Karpas-422 (cell line): ENCODE measurements at places on chromosomes 6 and 20. TPM values are rescaled to one million over a fixed set of nuclear protein-coding genes. Genes with fewer than 3 reads are reported as not detected.
A peak's percentile ranks its signal among the peaks of the same experiment; 100 is the strongest.

Gene CCN6
- 0.25 TPM in 1 of 2 replicates, not detected in the other for total RNA-seq

Gene SYTL3
- 0.41 and 2.2 TPM in 2 replicates for total RNA-seq

Gene PTGIS
- total RNA-seq: not detected in 2 replicates

Gene COL9A1
- total RNA-seq: not detected in 2 replicates

DNA sequence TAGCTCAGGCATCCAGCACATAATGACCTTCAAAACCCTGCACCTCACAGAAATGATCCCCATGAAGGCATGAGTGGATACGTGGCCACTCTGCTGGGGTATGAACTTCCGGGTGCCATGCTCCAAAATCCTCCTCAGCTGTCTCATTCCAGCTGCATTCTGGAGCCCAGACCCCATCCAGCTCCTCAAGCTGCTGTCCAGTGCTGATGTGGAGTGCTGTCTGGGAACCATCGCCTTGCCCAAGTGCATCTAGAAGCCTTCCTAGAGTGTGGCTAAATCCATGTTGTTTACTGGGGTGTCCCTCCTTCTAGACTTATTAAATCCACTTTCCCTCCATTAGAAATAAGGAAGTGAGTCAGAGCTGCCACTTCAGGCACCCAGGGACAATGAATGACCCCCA, 130.8 kb upstream of the PTPRT start:
- no peak for DNase-seq

DNA sequence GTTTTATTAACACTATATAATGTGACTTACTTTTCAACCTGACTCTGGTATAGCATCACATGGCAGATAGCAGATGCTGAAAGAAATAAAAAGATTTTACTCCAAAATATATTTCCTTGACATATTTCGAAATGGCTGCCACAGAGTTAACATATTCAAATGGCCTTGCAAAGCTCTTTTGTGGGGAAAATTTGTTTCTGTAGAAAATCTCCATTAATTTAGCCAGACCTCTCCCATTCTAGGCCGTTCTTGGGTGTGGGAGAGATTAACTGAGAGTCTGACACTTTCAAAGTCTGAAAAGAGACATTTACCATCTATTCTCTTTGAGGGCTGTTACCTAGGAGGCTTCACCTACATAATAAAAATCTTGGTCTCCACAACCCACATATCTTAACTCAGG, 217.2 kb downstream of the OTOR start:
- no peak for DNase-seq

DNA sequence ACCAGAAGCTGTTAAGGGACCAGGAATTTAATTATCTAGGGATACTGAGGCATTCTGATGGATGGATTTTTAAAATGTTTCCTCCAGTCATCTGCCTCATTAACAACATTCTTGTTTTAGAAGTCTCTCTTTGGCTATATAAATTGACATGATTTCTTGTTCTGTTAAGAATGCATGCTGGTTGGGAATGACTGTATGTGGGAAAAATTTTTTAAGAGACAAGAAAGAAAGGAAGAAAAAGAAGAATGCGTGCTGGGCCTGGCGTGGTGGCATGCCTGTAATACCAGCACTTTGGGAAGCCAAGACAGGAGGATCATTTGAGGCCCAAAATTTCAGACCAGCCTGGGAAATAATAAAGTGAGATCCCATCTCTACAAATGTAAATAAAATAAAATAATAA, 203.6 kb downstream of the GJA1 start:
- no peak for DNase-seq

- DNase-seq: no peak
Observed at GRCh38 chr20:38111366-38112232, 53.5 kb downstream of the TGM2 start.

DNA sequence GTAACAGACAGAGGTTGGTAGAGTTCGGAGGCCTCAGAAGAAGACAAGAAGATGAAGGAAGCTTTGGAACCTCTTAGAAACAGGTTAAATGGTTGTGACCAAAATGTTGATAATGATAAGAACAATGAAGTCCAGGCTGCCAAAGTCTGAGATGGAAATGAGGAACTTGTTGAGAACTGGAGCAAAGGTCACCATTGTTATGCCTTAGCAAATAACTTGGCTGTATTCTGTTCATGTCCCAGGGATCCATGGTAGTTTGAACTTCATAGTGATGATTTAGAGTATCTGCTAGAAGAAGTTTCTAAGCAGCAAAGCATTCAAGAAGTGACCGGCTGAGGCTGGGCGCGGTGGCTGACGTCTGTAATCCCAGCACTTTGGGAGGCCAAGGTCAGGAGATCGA, 11.1 kb upstream of the LSM14B start:
- DNase-seq: no peak

GRCh38 chr6:123804014-123804786, 535 bp downstream of the NKAIN2 start:
- DNase-seq: no peak

DNA sequence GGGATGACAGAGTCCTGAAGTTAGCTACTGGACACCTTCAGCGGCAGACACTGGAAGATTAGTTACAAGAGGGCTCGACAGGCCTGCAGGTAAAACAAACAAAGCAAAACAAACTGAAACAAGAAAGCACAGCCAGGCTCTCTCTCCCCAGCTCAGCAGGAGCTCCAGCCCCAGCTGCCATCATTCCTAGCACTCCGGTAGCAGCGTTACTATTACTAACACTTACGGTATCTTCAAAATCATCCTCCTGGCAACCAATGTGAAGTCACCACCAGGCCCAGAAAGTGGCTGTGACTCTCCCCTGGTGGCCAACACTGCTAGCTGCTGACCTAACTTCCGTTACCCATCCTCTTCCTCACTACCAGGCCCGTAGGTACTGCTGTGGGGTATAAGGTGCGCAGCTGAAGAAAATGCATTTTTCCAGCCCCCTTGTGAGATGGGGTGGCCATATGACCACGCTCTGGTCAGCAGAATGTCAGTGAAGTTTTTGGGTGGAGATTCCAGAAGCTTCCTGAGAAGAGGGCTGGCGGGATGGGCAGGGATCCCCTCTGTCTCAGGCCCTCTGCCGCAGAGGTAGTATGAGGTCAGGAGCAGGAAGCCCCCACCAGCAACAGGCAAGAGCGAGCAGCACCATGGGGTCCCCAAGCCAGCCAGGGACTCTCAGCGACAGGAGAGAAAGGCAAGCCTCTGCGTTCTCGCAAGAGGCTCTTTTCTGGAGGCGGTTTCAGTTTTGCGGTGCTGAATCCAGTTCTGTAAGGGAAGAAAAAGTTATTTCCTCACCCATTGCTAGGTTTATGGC, 37.4 kb upstream of the TBXT start:
- peak; percentile 78 for DNase-seq
